ENCODE measurements at places on chromosomes 3 and 15.

- no peak for DNase-seq
Measured at GRCh38 chr15:63403254-63403945, 21.8 kb upstream of the CA12 start.

GRCh38 chr15:42507514-42507913, 12.1 kb downstream of the SNAP23 start:
- no peak for DNase-seq

GRCh38 chr3:8730656-8731055, 2.9 kb upstream of the CAV3 start:
- no peak for DNase-seq

- no peak for DNase-seq
Measured at GRCh38 chr15:95603802-95604201, 726.7 kb upstream of the NR2F2 start.

- DNase-seq = no peak
Measured at GRCh38 chr3:53109190-53109589, 21.0 kb downstream of the RFT1 start.

DNA sequence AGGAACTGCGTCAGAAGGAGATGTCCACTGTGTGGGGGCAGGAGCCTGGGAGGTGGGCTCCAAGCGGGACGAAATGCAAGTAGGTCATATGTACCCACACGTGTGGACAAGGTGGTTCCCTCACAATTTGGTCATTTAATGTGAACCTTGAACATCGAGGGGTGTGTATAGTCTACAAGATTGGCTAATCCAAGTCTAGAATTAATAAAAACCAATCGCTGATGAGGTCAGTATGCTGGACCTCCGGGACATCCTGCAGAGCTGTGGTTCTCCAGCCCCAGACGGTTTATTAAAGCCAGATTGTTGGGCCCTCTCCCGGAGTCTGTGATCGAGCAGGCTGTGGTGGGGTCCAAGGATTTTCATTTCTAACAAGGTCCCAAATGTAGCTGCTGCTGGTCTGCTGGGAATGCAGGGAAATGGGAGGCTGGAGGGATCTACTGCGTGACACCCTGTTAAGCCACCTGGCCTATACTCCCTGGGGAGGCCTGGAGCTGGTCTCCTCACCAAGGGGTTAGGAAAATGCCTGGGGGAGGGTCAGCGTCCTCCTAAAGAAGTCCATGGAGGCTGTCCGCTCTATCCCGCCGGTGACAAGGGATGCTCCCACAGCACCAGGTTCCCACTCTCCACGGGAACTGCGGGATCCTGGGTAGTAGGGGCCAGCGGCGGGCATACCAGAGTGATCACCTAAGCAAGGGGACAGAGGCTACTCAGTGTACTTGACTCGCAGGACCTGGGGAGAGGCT, 25.1 kb downstream of the PCSK6 start:
- DNase-seq = no peak

GRCh38 chr3:48217449-48217848, 5.8 kb upstream of the CAMP start:
- DNase-seq = no peak

- no peak for DNase-seq
Measured at GRCh38 chr3:108202080-108202479, 20.1 kb downstream of the IFT57 start.

DNA sequence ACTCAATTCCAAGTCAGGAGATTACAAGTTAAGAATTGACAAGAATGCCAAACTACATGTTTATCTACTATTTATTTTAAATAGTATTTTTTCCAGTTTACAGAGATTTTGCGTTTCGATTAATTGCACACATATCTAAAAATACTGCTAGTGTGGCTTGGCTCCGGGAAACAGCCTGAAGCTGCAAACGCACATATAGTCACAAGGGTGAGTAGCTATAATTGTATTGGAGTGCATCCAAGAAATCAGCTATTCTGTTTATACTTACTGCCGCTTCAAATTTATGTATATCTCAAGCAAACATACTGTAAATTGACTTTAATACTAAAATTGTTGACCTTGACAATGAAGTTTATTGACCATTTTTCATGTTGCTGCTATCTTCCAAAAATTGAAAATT, 77.0 kb upstream of the PLSCR5 start:
- no peak for DNase-seq

DNA sequence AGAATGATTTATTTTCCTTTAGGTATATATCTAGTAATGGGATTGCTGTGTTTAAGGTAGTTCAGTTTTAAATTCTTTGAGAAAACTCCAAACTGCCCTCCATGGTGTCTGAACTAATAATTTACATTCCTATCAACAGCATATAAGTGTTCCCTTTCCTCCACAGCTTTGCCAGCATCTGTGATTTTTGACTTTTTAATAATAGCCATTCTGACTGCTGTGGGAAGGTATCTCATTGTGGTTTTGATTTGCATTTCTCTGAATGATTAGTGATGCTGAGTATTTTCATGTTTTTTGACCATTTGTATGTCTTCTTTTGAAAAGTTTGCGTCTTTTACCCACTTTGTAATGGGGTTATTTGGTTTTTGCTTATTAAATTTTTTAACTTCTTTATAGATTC, 571.6 kb upstream of the CCDC54 start:
- DNase-seq = no peak

GRCh38 chr3:94513600-94513999, 450.7 kb downstream of the NSUN3 start:
- DNase-seq = no peak

DNA sequence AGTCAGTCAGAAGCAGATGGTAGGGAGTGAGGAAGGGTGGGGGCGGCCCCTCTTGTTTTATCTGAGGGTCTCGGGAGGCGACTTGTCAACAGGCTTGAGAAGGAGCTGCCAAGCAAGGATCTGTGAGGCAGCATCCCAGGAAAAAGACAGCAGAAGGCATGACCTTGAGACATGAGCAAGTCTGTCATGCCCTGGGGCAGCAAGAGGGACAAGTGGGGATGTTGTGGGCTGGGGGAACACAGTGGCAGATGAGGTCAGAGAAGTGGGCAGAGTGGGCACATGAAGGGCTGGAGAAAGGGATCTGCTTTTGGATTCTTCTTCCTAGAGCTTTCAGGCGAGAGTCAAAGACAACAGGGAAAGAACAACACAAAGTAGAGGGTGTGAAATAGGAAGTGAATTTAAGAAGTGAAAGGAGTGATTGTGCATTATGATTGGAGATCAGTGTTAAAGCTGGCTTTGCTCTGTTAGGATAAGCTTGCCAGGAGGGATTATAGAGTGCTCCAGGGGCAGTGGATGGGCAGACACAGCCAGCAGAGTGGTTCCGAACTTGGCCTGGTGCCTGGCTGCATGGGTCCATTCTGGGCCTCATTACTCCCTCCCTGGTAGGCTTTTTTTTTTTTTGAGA, 73.3 kb downstream of the USP13 start:
- DNase-seq = no peak

- no peak for DNase-seq
Measured at GRCh38 chr15:91769894-91770293, 83.6 kb upstream of the SLCO3A1 start.

GRCh38 chr3:135756106-135756668, 209.3 kb upstream of the PPP2R3A start:
- DNase-seq = no peak

GRCh38 chr3:64224826-64225610, at the start of gene PRICKLE2:
PRICKLE2 (minus strand) TSS chr3:64225466; CDS start chr3:64198927, 26,539 bp downstream.
- no peak for DNase-seq
